Inflammatory macrophage (primary cell): ENCODE measurements at places on chromosomes 7 and 10.

GRCh38 chr7:1087465-1087814, 473 bp upstream of the GPER1 start:
- DNase-seq = no peak

DNA sequence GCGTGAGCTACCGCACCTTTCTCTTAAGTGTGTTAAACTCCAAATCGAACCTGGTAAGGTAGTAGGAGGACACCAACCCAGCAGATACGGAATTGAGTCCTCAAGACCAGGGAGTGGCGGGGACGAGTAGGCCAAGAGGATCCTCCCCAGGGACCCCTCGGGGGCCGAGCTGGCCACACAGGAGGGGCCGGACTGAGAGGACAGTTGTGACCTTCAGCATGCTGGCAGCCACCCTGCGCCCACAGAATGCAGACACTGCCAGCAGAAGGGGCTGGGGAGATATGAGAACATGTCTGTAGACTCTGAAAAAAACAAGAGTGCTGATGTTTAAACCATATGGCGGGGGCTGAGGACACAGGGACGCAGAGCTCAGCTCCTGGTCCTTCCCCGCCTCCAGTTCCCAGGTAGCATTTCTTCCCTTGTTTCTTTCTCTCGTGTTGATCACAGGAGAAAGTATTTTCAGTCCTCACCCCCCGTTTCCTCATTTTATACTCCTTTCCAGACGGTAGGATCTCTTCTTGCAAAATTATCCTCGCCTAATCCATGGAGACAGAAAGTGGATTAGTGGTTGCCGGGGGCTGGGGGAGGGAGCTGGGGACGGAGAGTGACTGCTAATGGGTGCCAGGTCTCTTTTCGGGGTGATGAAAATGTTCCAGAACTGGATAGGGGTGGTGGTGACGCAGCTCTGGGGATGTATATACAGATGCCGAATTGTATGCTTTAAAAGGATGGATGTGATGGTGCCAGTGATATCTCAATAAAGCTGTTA, 11.5 kb upstream of the UNCX start:
- DNase-seq = no peak

GRCh38 chr7:21269021-21269420, 158.9 kb upstream of the SP4 start:
- no peak for DNase-seq

DNA sequence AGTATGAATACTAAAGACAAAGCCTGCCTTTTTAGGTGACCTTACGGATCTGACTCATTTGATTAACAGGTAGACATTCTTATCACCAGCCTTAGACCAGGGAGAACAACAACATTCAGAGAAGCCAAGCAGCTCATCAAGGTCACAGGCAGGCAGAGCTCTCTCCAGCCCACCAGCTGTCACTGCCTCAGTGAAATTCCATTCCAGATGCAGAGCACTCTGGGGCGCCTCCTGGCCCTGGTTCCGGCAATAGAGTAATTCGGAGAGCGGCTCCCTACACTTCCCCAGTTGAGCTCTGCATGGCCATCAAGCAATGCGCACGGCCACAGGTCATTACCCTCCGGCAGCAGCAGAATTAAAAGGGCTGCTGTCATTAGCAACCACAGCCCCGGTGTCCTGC, 164.7 kb downstream of the TCERG1L start:
- no peak for DNase-seq

- DNase-seq = no peak
Observed at GRCh38 chr10:58269782-58270290, 874 bp downstream of the CISD1 start.

DNA sequence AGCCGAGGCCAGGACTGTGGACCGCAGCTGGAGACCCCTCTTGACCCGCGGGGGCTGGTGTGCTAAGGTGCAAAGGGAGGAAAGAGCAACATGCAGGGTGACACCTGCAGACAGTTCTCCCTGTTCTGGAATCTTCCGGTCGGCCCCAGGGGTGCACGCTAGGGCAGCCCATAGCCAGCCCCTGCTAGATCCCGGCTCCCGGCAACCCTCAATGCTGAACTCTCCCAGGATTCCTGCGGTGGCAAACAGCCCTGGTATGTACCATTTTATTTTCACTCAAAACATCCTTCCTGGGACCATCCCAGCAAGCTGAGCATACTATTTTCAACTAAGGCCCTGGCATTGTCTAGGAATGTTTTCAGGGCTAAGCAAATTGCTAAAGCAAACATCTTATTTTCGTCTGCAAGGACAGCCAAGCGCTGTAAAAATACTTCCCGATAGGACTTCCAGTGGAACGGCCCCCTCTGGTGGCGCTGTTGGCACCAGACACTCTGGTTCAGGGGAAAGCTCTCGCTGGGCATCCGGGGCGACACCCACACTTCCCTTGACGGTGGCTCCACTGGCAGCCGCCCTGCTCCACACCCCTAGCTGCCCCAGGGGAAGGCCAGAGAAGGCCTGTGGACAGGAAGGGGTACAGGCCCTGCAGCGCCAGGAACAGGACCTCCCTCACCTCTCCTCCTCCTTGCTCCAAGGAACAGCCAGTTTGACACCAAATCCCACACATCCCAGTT, 99.4 kb downstream of the CTBP2 start:
- DNase-seq = peak; percentile 86

- no peak for DNase-seq
Observed at GRCh38 chr10:25843551-25844170, 90.4 kb upstream of the MYO3A start.

- DNase-seq = no peak
Observed at GRCh38 chr10:36281831-36282331, 639.8 kb upstream of the FZD8 start.

GRCh38 chr10:43350686-43351085, 20.8 kb upstream of the FXYD4 start:
- no peak for DNase-seq

DNA sequence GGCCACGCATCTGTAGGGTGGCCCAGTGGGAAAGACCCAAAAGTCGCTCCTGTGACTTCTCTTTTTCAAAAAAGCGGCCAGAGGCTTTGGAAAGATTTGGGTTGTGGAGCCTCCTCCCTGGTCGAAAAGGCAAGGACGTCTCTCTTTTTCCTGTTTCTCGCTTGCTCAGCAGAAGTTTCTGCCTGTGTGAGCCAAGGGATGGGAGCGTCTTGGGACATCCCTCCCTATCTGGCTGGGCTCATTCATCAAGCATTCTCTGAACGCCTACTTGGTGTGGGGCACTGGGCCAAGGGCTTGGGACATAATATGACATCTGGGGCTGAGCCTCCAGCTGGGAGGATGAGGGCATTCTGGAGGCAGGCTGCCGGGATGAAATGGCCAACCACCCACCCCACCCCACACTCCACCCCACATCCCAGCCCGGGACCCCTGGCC, 120.9 kb downstream of the C10orf105 start:
- DNase-seq = peak; percentile 92

DNA sequence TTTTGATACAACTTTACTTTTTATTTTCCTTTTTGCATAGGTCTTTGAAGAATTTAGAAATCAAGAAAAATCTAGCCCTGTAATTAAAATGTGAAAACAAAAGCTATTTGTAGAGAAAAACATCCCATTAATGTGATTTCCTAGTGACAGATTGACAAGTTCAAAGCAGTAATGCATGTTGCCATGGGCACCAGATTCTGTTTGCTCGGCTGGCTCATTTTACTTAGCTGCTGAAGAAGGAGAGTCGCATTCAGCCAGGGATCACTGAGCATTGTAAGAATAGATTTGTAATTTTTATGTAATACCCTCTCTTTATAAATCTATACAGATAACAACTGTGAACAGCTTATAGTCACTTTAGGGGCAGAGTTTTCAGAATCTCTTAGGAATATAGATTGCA, 28.5 kb downstream of the DNAJB9 start:
- DNase-seq = no peak

GRCh38 chr7:47089461-47089860, 492.4 kb downstream of the TNS3 start:
- DNase-seq = no peak

DNA sequence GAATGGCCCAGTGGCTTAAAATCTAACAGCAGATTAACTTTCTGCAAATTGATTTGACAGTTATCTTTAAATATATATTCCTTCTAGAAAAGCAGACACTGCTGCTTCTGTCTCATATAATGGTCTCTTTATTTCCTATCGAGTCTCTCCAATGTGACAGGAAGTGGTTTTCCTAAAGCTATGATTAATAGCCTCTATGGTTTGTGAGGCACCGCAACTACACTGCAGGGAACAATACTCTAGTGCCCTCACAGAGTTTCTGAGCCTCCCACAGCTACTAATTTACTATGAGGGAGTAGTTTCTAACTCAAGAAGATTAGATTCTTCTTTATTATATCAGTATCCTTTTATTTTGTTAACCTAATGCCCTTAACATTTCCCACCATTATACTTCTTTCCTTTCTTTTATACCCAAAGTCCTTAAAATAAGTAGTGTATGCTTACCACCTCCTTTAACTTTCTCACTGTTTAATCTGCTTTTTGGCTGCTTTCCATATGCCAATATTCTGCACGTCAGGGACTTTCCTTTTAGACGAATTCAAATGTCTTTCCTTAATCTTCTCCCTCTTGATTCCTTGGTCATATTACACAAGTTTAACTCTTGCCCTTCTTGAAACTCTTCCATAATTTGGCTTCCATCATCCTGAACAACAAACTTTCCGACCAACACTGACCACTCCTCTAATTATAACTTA, 23.8 kb upstream of the AHR start:
- no peak for DNase-seq

DNA sequence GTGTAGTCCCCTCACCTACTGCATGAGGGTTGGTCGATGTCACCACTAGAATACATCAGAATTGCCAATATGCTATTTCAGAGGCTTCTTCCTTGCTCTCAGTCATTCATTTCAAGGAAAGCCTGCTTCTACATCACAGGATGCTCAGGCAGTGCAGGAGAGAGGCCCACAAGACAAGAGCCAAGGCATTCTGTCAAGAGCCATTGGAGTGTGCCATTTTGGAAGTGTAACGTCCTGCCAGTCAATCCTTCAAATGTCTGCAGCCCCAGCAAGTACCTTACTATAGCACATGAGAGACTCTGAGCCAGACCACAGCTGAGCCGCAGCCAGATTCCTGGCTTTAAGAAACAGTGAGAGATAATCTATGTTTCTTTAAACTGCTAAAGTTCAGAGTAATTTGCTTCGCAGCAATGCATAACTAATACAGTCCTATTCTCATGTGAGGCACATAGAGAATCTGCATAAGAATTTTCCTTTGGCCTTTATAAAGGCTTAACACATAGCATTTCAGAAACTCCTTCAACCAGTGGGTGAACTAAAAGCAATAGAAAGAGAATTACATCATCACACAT, 166.5 kb upstream of the GNAI1 start:
- DNase-seq = no peak

GRCh38 chr7:118745927-118746326, 521.4 kb downstream of the ANKRD7 start:
- DNase-seq = no peak

GRCh38 chr7:85750454-85750949, 563.6 kb upstream of the SEMA3D start:
- DNase-seq = peak; percentile 64

GRCh38 chr10:70920519-70920918, 32.2 kb upstream of the PCBD1 start:
- DNase-seq = no peak

DNA sequence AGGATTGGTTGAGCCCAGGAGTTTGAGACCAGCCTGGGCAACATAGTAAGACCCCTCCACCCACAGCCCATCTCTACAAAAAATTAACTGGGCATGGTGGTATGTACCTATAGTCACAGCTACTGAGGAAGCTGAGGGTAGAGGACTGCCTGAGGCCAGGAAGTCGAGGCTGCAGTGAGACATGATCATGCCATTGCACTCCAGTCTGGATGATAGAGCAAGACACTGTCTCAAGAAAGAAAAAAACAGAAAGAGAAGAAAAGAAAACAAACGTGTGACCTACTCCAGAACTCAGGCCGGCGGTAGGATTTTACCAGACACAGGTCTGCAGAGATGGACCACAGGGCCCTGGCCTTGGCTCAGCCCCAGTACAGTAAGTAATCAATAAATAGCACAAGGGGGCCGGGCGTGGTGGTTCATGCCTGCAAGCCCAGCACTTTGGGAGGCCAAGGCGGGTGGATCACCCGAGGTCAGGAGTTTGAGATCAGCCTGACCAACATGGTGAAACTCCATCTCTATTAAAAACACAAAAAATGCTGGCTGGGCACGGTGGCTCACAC, 35.4 kb upstream of the TNRC18 start:
- no peak for DNase-seq

- peak; percentile 41 for DNase-seq
Observed at GRCh38 chr10:133258066-133258817, 18.4 kb downstream of the ADAM8 start.

DNA sequence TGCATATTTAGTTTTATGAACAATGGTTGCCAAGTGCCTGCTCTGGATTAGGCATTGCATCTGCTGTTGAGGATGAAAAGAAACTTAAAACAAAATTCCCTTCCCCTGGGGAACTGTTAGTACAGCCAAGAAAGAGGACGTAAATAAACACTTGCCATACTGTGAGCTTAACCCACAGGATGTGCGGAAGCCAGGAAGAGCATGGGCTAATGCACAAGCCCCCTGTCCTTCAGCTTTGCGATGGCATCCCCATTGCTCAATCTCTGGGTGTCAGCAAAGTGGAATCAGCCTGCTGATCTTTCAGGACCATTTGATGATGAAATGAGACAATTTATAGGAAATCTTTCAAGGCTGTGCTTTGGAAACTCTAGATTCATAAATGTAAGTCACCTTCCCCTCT, 399.9 kb upstream of the IGFBP3 start:
- no peak for DNase-seq

GRCh38 chr7:101869026-101869900, 51.8 kb downstream of the CUX1 start:
- DNase-seq = no peak

- no peak for DNase-seq
Observed at GRCh38 chr7:5414916-5415315, 8.7 kb downstream of the TNRC18 start.

- no peak for DNase-seq
Observed at GRCh38 chr10:43427166-43427825, 9.6 kb upstream of the ZNF487 start.

GRCh38 chr7:12025246-12025645, 185.8 kb upstream of the TMEM106B start:
- DNase-seq = no peak

DNA sequence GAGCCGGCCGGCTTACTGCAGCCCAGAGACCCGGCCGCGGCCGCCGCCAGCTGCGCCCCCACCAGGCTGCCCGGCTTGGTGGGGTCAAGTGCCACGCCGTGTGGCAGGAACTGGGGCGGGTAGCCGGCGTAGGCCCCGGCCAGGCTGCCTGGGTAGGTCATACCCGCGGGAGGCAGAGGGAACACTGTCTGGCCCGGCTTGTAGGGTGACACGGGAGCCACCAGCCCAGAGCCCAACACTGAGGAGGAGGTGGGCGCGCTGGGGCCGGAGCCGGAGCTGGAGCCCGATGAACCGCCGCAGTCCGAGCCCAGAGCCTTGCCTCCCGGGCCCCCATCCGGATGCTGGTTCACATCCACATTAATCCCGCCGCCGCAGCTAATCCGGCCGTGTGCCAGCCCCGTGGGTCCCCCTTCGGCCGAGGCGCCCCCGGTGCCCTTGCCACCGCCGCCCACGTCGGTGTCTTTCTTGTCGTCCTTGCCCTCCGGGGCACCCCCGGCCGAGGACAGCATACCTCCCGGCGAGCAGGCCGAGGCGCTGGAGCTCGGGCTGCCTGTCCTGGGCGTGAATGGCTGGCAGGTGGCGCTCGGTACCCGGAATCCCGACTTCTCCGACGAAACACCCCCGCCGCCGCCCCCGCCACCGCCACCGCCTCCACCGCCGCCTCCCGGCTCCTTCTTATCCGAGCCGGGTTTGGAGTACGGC, 2.0 kb downstream of the ZNF503 start:
- DNase-seq = peak; percentile 54
